NCI-H1417 treated with DMSO at 0.1 percent for 48 hours (cell line): ENCODE measurements at places on chromosomes 13 and 19.

DNA sequence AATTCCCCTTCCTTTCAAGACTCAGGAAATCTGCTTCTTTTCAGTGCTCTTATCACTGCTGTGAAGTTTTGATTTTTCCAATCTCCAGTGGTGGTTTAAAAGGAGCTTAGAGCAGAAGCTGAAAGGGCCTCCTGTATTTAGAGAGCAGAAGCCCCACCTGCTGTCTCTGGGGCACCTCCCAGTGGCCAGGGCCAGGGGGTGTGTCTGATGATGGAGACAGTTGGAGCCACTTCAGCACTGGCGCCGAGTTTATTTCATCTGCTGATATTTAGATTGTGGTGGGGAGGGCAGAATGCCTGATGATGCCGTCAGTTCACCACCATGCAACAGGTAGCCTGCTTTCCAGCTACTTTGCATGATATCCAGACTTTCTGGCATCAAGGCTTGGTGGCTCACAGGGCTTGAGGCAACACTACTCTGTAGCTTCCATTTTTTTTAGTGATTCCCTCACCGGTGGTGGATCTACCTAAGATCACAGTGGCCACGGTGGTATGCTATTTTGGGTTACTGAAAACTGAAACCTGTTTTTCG is 371.9 kb downstream of the KCNRG start:
- DNase-seq: no peak

GRCh38 chr19:50500060-50500752 is 10.8 kb downstream of the JOSD2 start:
- no peak for DNase-seq

GRCh38 chr13:91329733-91330132 is 17.8 kb upstream of the MIR17HG start:
- DNase-seq: no peak

- no peak for DNase-seq
Observed at GRCh38 chr13:51291341-51291740, 48.1 kb upstream of the SERPINE3 start.

GRCh38 chr19:53546758-53547513 is 9.0 kb downstream of the ZNF331 start:
- DNase-seq: no peak

GRCh38 chr19:44401139-44402115 is at the start of gene ZNF285:
Gene ZNF285 (minus strand): TSS chr19:44401608. CDS start chr19:44397213, 4,395 bp downstream.
- no peak for DNase-seq

GRCh38 chr13:27188239-27188638 is 16.6 kb upstream of the USP12 start:
- no peak for DNase-seq

- DNase-seq: no peak
Observed at GRCh38 chr13:100464006-100464405, 124.6 kb downstream of the GGACT start.

GRCh38 chr13:98405107-98405571 is 171.8 kb downstream of the STK24 start:
- peak; percentile 62 for DNase-seq

DNA sequence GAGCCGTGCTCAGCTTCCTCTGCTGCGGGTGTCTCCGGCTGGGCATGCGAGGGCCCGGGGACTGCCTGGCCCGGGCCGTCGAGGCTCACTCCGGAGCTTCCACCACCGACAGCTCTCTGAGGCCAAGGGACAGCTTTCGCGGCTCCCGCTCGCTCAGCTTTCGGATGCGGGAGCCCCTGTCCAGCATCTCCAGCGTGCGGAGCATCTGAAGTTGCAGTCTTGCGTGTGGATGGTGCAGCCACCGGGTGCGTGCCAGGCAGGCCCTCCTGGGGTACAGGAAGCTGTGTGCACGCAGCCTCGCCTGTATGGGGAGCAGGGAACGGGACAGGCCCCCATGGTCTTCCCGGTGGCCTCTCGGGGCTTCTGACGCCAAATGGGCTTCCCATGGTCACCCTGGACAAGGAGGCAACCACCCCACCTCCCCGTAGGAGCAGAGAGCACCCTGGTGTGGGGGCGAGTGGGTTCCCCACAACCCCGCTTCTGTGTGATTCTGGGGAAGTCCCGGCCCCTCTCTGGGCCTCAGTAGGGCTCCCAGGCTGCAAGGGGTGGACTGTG is 1.2 kb downstream of the S1PR4 start:
- no peak for DNase-seq

DNA sequence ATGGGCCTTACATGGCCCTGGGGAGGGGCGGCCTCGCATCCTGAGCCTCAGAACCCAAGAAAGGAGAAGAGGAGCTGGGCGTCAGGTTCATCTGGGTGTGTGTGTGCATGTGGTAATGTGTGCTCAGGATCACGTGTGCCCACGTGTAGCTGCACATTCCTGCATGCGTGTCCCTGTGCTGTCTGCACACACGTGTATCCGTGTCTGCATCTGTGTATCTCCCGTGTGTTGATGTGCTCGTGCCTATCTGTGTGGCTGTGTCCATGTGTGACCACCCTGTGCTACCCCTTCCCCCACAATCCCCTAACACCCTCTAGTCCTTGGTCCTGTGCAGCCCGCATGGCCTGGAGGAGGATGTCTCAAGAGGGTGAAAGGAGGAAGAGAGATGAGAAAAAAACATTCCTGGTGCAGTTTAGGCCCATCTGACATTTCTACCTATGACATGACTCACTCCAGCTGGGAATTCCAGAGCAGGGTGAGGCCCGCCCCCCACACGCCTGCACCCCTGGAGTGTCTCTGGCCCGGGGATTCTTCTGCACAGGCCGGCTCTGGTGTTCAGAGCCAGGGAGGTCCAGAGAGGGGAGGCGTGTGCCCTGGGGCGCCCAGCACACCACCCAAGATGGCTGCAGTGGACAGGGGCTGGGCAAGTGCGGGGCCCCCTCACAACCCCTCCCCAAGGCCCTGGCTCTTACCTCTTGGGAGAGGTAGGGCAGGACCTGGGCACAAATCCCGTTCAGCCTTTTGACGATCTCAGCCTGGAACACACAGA is 7.1 kb downstream of the TLE5 start:
- no peak for DNase-seq

DNA sequence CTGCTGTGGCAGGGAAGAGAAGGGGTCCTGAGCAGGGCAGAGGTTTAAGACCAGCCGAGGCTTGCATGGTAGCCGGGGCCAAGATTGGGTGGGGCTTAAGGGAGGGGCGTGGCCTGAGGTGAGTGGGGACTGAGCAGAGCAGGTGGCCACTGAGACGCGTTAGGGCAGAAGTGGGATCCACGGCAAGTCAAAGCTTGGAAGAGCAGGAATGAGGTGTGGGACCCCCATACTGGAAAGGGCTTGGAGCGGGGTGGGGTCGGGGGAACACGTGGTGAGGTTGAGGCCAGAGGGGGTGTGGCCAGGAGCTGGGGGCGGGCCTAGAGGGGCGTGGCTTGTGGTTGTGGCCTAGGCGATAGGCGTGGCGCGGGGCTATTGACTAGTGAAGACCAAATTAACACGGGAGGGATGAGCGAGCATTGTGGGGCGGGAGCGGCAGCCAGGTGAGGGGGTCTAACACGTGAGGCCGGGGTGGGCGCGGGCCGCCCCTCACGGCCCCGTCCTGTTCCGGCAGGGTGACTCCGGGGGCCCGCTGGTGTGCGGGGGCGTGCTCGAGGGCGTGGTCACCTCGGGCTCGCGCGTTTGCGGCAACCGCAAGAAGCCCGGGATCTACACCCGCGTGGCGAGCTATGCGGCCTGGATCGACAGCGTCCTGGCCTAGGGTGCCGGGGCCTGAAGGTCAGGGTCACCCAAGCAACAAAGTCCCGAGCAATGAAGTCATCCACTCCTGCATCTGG is 3.3 kb downstream of the CFD start:
- DNase-seq: no peak

- DNase-seq: no peak
Observed at GRCh38 chr13:73767747-73768315, 366.4 kb downstream of the KLF12 start.

- DNase-seq: no peak
Observed at GRCh38 chr13:41919031-41919740, 41.7 kb downstream of the VWA8 start.

- DNase-seq: no peak
Observed at GRCh38 chr19:41420101-41420880, 6.9 kb downstream of the B3GNT8 start.

DNA sequence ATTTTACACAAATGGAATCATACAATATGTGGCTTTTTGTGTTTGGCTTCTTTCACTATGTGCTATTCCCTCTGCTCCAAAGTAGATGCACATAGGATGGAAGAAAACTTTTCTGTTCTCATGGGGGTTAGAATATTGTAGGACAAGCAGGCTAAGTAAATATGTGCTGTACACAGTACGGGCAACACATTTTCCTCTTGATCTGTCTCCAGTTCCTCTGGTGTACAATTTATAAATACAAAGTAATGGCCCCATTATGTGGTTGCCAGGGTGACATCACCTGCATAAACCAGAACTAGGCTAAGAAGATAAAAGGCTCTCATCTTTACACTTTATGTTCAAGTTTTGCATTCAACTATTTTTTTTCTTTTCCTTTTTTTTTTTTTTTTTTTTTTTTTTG is 41.0 kb upstream of the SOX21 start:
- peak; percentile 12 for DNase-seq

GRCh38 chr13:69935043-69935442 is 172.6 kb upstream of the ATXN8OS start:
- no peak for DNase-seq

GRCh38 chr13:89968470-89968869 is 1379.0 kb upstream of the MIR17HG start:
- DNase-seq: no peak

GRCh38 chr13:89899302-89900103 is 1448.0 kb upstream of the MIR17HG start:
- peak; percentile 10 for DNase-seq

GRCh38 chr13:79393564-79394249 is 12.3 kb downstream of the RBM26 start:
- no peak for DNase-seq

GRCh38 chr13:97254816-97255215 is 32.7 kb downstream of the MBNL2 start:
- DNase-seq: no peak

DNA sequence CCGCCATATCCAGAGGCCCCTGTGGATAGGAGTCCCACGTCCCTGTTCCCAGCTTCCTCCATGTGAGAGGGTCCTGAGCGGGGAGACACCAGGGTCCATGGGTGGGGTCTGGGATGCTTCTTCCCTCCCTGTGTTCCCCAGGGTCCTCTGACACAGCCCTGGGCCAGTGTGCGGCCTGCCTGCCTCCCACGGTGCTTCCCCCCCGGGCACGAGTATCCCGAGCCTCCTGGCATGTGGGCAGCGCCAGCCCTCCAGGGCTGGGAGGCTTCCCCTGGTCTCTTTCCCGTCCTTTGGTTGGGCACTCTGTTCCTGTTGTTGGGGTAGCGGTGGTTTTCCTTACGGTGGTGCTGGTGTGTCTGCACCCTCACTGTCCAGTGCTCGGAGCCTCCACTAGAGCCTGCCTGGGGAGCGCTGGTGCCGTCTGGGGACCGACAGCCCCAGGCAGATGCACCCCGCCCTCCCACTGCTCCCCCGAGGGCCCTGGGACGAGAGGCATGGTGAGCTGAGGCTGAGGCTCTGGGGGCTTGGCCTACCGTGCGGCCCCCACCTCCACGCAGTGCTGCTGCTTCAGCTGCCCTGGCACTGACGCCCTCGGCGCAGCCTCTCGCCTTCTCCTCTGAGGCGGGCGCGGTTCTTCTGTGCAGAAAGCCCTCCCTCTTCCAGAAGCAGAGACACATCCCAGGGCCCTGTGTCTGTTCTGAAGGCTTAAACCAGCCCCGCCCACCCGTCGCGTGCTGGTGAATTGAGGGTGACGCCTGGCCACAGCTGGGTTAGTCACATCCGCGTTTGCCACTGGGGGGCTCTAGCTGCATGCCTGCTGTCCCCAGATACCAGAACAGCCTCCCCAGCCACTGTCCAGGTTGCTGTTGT is 27.9 kb downstream of the PLEKHJ1 start:
- no peak for DNase-seq

- no peak for DNase-seq
Observed at GRCh38 chr19:32661318-32661717, 13.7 kb downstream of the ANKRD27 start.

GRCh38 chr13:99353836-99354235 is 46.6 kb upstream of the GPR183 start:
- DNase-seq: no peak

- DNase-seq: no peak
Observed at GRCh38 chr13:49895826-49896225, 40.3 kb downstream of the SPRYD7 start.

DNA sequence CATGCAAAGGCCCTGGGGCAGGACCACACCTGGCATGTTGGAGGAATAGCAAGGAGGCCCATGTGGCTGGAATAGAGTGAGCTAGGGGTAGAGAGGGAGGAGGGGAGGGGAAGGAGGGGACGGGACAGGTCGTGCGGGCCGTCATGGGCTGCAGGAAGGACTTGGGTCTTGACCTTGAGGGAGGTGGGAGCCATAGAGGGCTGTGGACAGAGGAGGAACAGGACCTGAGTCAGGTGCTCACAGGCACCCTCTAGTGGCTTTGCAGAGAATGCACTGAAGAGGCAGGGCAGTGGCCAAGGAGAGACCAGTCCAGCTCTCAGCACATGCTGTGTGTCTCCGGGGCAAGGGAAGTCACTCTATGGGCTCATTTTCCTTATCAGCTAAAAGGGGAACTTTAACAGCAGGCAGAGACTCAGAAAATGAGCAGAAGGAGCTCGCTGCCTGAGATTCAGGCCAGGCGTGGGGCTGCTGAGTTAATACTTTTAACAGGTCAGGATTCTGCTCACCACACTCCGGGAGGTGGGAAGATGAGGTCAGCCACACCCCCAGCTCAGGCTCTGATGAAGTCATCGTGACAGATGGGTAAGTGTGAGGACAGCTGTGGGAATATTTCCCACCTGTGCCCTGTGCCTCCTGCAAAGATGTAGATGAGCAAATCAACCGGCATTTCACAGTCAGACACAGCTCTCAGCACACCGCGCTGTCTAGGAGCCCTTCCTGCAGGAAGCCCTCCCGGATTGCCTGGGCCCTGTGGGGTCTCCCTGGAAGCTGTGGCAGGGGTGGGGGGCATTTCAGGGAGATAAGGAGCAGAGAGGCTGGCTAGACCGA is 6.0 kb upstream of the TNFAIP8L1 start:
- DNase-seq: no peak

DNA sequence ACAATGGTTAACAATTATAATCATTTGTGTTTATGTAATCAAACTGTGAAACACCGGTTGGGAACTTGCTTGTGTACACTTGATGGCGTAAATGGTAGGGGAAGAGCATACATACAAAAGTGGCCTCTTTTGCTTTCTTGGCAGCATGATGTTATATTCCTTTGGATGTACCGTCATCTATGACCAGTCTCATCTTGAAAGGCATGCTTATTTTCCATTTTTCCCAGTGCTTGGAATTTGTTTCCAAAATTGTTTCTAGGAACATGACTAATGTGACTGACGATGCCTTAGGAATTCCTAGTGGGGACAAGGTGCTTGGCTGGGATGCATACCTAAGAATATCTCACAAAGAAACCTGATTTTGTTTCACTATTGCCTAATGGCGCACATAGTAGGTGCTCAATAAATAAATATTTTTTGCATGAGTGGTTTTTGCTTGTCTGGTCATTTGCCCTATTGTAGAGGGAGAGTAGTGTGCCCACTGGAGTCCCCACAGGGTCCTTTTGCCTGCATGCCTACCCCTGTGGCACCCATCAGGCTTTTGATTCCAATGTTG is 45.5 kb downstream of the SAE1 start:
- DNase-seq: no peak
